Neural progenitor cell (in vitro differentiated cells): ENCODE measurements at places on chromosomes 5 and 9.

DNA sequence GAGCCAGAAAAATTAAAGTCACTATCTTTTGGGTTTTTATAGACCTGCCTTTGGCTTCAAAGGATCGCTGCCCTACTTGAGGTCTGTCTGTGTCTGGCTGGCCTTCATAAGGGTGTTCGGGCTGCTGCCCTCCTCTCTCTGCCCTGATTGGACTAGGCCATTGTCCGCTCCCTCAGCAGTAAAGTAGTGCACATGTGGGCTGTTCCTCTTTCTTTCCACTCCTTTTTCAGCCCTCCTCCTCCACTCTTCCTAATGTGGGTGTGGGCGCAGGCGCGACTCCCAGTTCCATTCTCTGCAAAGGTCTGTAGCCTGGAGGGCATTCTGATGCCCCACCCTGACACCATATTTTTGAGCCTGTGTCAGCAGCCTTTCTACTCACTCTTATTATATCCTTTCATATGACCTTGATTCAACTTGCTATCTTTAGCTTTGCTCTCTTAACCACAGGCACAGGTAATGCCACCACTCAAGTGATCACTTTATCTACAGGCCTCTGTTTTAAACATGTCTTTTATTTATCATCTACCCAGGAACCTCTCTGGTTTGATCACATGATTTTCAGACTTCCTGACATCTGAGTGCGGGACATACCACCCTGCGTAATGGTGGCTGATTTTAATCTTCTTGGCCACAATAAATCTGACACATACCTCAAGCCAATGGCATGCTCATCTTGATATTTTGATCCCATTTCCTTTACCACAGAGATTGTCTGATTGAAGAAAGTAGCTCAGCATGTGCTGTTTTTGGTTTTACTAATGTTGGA is 144.5 kb downstream of the AOPEP start:
- DNase-seq: no peak

DNA sequence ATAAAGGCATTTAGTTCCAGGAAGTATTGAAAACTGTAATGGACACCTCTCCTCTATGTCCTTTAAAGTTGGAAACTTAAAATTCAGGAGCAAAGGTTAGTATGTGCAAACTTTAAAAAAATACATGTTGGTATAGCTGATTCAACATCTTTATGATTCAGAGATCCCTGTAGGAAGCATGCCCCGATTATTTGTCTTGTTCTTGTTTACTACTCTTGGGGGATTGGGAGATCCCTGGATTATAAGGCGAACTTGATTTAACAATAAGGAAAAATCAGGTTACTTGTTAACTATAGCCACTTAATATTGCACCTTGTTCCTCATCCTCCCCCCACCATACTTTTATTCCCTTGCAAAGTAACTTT is 1.7 kb downstream of the F2RL1 start:
- no peak for DNase-seq

DNA sequence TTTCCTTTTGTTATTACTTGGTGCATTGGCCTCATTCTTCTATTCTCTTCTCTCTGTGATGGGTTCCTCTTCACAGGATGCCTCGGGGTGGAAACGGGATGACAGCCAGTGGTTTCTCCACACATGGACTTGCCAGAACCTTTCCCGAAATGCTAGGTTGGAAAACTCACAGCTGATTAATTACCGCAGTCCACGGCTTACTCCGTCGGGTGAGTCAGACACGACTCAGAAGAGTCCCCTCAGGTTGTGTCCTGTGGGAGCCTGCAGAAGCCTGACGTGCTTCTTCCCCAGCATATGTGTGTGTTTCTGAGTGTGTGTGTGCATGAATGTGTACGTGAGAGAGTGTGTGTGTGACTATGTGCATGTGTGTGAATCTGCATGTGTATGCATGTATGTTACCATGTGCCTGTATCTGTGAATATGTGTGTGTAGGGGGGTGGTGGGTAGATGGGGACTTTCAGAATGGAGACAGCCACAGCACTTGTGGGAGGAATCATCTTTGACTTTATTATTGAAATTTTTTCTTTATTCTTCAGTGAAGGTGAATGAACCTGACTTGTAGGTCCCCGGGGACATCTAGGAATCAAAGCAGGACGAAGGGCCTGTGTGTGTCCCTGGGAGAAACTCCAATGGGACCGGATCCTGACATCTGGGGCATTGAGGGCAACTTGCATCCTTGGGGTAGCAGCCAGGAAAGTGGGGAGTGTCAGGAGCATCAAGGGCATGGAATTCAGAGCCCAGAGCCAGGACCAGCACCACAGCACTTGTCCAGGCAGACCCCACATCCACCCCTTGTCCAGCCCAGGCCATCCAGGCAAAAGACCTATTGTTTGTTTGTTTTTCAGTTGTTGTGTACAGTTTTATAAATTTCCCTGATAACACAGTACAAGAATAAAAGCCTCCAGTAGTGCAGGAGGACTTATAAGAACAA is 21.9 kb upstream of the MED10 start:
- no peak for DNase-seq

DNA sequence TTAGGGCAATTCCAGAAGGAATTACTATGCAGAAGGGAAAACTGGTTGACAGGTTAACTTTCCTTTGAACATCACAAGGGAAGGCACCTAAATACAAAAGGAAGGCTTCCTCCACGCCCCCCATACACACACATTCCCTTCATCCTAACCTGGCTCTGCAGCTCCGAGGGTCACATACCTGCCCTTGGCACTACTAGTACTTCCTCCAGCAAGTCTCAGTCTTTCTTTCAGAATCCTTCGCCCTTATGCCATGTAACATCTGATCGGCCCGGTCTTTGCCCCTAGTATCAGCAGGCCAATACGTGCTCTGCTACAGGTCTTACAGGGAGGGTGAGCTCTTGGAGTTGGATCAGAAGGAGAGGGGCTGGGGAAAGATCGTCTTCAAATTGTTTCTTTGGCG is 1.6 kb upstream of the MARCHF6 start:
- no peak for DNase-seq

DNA sequence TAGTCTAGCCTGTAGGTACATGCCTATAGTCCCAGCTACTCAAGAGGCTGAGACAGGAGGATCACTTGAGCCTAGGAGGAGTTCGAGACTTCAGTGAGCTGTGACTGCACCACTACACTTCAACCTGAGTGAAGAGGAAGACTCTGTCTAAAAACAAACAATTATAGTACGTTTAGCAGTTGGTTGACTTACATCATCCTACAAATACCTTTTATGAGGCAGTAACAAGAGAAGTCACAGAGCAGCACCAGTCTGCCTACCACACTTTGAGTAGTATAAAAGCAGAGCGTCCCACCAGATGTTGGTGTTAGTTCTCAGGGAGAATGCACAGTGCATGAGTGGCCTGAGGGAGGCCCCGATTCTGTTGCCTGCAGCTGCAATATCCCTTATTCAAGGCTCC is 16.1 kb downstream of the ZFR start:
- no peak for DNase-seq

GRCh38 chr5:18018472-18018871 is 384.2 kb downstream of the TAF11L14 start:
- no peak for DNase-seq
